Epithelial cell of proximal tubule (primary cell): ENCODE measurements at places on chromosomes 5 and 9. TPM values are rescaled to one million over a fixed set of nuclear protein-coding genes. Genes with fewer than 3 reads are reported as not detected.

DNA sequence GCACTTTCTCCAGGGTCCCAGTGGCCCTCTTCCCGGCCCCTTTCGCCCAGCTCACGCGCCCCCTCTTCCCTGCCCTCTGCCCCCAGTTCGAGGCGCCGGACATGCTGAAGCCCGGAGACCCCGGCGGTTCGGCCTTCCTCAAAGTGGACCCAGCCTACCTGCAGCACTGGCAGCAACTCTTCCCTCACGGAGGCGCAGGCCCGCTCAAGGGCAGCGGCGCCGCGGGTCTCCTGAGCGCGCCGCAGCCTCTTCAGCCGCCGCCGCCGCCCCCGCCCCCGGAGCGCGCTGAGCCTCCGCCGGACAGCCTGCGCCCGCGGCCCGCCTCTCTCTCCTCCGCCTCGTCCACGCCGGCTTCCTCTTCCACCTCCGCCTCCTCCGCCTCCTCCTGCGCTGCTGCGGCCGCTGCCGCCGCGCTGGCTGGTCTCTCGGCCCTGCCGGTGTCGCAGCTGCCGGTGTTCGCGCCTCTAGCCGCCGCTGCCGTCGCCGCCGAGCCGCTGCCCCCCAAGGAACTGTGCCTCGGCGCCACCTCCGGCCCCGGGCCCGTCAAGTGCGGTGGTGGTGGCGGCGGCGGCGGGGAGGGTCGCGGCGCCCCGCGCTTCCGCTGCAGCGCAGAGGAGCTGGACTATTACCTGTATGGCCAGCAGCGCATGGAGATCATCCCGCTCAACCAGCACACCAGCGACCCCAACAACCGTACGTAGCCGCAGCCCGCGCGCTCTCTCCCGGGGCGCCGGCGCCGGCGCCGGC, 1.0 kb downstream of the PRDM6 start:
- no peak for DNase-seq

DNA sequence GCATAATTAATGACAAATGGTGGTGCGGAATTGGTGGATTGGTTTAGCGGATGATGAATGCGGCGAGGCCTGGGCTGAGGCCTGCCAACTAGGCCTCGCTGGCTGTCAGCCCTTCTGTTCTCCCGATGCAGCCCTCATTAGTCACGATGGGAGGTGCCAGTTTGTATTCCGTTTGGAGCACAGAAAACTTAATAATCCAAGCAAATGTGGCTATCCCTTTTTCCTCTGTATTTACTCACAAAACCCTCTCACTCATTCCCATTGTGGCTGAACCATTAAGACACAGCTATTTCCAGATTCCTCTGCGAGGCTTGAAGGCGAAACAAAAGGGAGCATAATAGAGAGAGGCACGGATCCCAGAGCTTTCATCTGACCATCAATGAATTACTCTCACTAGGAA, 114.3 kb downstream of the MVB12B start:
- DNase-seq = no peak

DNA sequence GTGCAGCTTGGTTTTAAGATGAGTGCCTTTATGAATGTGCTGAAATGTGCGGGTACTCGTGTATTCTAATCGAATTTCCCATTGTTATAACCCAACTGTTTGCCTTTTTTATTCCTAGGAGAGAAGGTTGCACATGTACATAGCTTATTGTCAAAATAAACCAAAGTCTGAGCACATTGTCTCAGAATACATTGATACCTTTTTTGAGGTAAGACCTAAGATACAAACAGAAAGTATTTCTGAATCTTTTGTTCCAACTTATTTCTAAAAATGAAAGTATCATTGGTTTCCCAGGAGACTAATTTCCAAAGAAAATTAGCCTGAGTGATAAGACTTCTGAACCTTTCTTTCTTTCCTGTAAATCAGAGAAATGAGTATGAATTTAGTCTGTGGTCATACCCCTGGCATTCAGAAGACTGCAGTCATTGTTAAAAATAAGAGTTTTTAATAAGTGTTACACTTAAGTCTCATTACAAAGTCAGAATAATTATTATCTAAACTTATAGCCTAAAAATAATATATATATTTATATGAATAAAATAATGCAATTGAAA, 102.4 kb upstream of the OTULINL start:
- no peak for DNase-seq

- no peak for DNase-seq
Observed at GRCh38 chr5:141609044-141609443, 9.8 kb downstream of the DIAPH1 start.

- DNase-seq = no peak
Observed at GRCh38 chr9:137740312-137740711, 121.5 kb downstream of the EHMT1 start.

- no peak for DNase-seq
Observed at GRCh38 chr5:112342389-112342788, 76.7 kb downstream of the EPB41L4A start.

- DNase-seq = no peak
Observed at GRCh38 chr5:146703899-146704298, 174.7 kb downstream of the PPP2R2B start.

DNA sequence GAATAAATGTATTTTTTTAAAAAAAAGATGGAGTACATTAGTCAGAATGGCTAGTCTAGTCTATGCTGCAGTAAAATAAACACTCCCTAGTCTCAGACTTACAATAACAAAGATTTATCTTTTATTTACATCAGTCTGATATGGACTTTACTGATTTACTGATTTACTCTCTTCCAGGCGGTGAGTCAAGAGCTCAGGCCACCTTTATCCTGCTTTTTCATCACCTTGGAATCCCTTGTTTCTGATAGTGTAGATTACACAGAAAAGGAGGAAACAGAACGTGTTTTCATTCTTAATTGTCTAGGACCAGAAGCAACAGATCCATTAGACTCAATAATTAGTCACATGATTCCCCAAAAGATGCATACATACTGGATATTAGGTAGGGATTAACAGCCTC, 290.1 kb upstream of the TRPC7 start:
- no peak for DNase-seq

DNA sequence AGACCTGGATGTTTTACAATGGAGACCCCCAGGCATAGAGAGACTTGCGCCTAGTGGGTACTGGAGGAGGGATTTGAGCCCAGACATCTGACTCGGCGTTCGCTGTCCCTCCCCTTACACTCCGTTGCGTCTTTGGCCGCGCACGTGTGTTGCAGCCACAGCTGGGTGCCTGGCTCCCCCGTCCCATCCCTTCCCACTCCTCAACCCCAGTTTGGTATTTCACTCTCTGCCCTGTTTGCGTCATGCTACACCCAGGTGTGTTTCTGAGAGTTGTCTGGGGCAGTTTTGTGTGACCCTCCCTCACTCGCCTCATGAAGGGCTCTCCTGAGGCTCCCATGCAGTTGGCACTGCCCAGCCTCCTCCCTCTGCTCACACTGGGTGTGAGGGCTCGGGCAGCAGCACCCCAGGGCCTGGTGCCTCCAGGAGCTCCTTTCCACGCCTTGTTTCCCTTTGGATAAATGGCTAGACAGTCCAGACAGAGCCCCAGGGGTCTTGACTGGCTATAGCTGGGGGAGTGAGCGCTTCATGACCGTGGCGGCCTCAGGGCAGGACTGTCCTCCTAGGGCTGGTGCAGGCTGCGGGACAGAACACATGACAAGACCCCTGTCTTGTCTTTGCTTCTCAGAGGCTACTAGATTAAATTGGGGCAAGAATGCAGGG, 13.6 kb downstream of the TCF7 start:
- DNase-seq = no peak

DNA sequence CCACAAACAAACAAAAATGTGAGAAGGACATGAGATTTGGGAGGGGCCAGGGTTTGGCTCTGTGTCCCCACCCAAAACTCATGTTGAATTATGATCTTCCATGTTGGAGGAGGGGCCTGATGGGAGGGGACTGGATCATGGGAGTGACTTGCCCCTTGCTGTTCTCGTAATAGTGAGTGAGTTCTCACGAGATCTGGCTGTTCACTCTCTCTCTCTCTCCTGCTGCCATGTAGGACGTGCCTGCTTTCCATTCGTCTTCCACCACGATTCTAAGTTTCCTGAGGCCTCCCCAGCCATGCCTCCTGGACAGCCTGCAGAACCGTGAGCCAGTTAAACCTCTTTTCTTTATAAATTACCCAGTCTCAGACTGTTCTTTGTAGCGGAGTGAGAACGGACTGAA, 118.7 kb downstream of the RXRA start:
- no peak for DNase-seq

ISL1 gene
- not detected in 2 replicates for total RNA-seq

PCDHGC3 gene
- total RNA-seq = 9.8 and 23.2 TPM in 2 replicates

PTGDS gene
- total RNA-seq = not detected in 2 replicates
